ENCODE measurements at places on chromosomes 1 and 21. TPM values are rescaled to one million over a fixed set of nuclear protein-coding genes. Genes with fewer than 3 reads are reported as not detected.

Gene FAM20B
- total RNA-seq, result 24.3 TPM

Gene BLACAT1
- total RNA-seq, result 2.8 TPM

Gene CADM3
- 0.73 TPM for total RNA-seq

Gene GPATCH3
- 8.6 TPM for total RNA-seq

Gene LRRC53
- total RNA-seq, result not detected

Gene LMX1A
- total RNA-seq, result 0.33 TPM

Gene PPIAL4G
- not detected for total RNA-seq

Gene ITGB2
- 18.4 TPM for total RNA-seq

Gene DIO1
- 313 TPM for total RNA-seq

Gene PTCH2
- 1.0 TPM for total RNA-seq

Gene GDAP2
- 47.3 TPM for total RNA-seq

Gene CCDC17
- total RNA-seq, result 3.5 TPM

Gene CAPZB
- total RNA-seq, result 104 TPM

Gene PDC
- not detected for total RNA-seq

Gene GJB3
- total RNA-seq, result 0.54 TPM

Gene PCBP3
- total RNA-seq, result 0.54 TPM

Gene C1orf141
- not detected for total RNA-seq

Gene SIK1
- total RNA-seq, result 5.3 TPM

Gene PRRC2C
- total RNA-seq, result 70.0 TPM

Gene PLPP3
- total RNA-seq, result 257 TPM

Gene CXADR
- 64.4 TPM for total RNA-seq

Gene FMO3
- total RNA-seq, result 0.39 TPM

Gene RHBDL2
- total RNA-seq, result not detected

Data from thyroid gland (tissue), 4 donors.